ENCODE measurements at places on chromosomes 3 and 15. TPM values are rescaled to one million over a fixed set of nuclear protein-coding genes. Genes with fewer than 3 reads are reported as not detected.

The ASB7 gene
- 10.9 TPM for total RNA-seq

GRCh38 chr3:11522398-11522715, 121.4 kb downstream of the VGLL4 start:
- DNase-seq, result no peak

DNA sequence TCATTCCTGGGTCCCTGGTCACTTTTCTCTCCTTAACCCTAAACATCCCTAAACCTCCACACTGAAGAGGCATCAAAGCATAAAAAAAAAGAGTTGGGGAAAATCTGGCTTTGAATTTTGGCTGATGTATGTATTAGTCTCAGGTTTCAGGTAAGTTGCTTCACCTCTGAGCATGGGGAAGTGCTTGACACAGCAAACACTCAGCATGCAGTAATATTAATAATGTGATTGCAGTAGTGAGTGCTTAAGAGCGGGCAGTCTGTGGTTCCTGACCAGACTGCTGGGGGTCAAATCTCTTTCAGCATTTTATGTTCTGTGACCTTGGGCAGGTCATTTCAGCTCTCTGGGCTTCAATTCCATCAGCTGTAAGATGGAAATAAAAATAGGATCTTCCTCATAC, 467.9 kb downstream of the SOX2 start:
- DNase-seq, result no peak

DNA sequence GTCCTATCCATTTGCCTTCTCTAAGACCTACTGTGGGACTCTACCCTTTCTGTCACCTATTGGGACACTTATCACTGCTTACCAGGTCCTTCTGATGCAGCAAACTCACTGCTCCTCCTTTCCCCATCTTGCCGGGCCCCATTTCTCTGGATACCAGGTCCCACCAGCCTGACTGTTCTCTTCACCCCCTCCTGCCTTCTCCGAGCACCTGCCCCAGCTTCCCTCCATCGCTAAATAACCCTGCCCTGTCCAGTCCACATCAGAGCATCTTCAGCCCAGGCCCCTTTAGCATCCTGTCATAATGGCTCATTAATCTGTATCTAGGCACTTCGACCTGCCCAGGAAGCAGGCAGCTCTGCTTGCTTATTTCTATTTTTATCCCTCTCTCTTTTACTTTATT, 74.7 kb downstream of the CRYGS start:
- DNase-seq, result no peak

GRCh38 chr3:62161371-62161770, 212.0 kb downstream of the FEZF2 start:
- DNase-seq, result no peak

- DNase-seq, result no peak
These were observed 26.4 kb downstream of the FAH start for GRCh38 chr15:80179025-80179759.

GRCh38 chr3:81951636-81952035, 190.2 kb upstream of the GBE1 start:
- no peak for DNase-seq

- no peak for DNase-seq
These were observed 9.3 kb upstream of the ATP13A4 start for GRCh38 chr3:193564012-193564411.

The CEMIP gene
- 9.9 TPM for total RNA-seq

The GORASP1 gene
- total RNA-seq, result 55.8 TPM

The MUC20 gene
- 28.7 TPM for total RNA-seq

The SPINT1 gene
- 4.0 TPM for total RNA-seq

The CLDN18 gene
- 0.09 TPM for total RNA-seq

GRCh38 chr3:52533623-52534280, at the start of gene NT5DC2:
TSS of gene NT5DC2 (minus strand) at chr3:52533857. CDS start at chr3:52533737, 120 bp downstream.
- peak; percentile 80 for DNase-seq

The ANKRD34C gene
- 0.13 TPM for total RNA-seq

The COL6A5 gene
- total RNA-seq, result not detected

DNA sequence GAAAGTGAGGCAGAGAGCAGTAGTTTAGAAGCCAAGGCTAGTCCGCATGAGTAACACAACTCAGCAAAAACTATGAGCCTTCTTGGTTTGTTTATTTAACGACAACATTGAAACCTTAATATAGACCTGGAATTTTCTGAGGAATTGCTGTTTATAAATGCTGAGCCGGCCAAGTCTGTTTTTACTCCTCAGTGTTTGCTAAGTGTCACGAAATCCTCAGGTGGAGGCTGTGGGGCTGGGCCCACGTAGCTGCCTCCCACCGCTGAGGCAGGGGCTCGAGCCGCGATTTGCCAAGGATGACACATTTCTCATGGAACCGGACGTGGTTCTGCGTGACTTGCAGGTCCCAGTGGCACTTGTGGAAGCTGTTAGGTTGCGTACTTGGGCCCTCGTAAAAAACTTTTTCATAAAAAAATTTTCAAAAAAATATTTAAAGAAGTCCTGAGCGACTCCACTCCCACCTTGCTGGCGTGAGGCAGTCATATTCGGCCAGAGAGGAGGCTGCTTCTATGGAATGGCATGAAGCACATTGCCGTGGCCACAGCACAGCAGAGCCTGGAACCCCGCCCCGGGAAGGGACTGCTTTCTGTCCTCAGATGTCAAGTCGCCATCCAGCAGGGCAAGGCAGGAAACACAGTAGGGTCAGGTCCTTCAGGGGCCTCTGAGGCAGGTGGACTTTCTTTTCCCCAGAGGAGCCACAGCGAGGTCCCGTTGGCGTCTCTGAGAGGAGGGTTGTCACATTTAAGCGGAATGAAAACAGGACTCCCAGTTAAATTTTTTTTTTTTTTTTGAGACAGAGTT, 64.8 kb upstream of the PCSK6 start:
- DNase-seq, result no peak

DNA sequence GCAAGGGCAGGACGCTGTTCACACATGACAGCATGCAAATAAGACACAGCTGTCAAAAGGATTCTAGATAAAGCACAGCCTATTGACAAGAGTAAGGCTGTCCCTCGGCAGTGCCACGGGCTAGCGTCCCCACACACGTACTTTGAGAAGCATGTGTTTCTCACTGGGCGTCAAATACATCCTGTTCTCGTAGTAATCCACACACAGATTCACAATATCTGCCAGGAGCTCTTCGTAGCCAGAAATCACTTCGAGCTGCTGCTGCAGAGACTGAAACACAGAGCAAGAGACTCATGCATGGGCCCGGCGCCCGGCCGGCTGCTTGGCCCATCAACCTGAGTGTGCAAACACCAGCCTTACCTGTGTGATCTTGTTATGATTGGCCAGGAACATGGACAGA, 41.1 kb downstream of the CYFIP1 start:
- DNase-seq, result no peak

DNA sequence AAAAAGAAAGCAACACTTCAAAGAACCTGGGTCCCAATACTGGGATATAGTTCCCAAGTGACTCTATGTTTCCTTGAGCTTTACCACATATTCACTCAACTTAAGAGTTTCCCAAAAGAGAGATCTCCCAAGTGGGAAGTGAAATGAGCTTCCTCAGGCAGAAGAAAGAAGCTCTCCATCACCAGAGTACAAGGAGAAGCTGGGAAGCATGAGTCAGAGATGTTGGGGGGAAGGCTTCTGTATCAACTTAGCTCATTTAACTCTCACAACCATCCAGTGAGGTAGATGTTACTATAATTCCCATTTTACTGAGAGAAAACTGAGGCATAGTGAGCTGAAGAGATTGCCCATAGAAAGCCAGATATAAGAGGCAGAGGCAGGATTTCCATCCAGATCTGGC, 47.0 kb upstream of the TRIM42 start:
- DNase-seq, result no peak

The LRRC2 gene
- 2.2 TPM for total RNA-seq

The EIF2B5 gene
- 30.6 TPM for total RNA-seq

The DUOXA2 gene
- total RNA-seq, result not detected

The PRICKLE2 gene
- 34.0 TPM for total RNA-seq

The FANCD2OS gene
- not detected for total RNA-seq

DNA sequence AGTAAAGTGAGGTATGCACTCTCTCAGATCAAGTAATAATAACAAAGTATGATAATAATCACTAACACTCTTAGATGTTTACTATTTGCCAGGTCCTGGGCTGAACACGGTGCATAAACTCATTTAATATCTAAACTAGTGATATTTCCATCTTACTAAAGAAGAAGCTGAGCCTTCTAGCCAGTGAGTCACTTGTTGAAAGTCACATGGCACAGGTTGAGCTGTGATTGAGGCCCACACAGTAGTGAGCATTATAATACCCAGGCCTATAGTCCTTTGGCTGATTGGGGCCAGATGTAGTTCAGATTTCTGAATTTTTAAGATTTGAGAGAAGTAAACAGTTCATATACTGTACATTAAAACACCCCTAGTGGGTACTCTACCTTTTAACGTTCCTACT, 93.2 kb upstream of the CCDC80 start:
- DNase-seq, result no peak

- no peak for DNase-seq
These were observed 13.3 kb downstream of the VPS8 start for GRCh38 chr3:184825121-184825820.

GRCh38 chr3:193874997-193875593, 260.9 kb upstream of the HES1 start:
- DNase-seq, result no peak

The CATSPER2 gene
- 12.5 TPM for total RNA-seq

The TMEM212 gene
- total RNA-seq, result not detected

DNA sequence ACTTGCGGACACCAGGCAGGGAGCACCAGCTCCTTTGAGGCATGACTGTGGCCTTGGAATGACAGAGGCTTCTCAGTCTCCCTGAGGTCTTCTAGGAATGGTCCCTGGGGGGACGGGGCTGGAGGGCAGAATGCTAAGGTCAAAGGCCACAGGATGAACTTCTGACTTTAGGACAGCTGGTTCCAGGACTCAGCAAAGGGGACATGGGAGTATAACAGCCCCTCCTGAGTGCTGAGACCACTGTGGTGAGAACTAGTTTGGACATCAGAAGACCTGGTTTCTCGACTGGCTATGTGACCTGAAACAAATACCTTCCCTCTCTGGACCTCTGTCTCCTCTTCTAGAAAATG, 17.8 kb downstream of the ITGA11 start:
- DNase-seq, result no peak

DNA sequence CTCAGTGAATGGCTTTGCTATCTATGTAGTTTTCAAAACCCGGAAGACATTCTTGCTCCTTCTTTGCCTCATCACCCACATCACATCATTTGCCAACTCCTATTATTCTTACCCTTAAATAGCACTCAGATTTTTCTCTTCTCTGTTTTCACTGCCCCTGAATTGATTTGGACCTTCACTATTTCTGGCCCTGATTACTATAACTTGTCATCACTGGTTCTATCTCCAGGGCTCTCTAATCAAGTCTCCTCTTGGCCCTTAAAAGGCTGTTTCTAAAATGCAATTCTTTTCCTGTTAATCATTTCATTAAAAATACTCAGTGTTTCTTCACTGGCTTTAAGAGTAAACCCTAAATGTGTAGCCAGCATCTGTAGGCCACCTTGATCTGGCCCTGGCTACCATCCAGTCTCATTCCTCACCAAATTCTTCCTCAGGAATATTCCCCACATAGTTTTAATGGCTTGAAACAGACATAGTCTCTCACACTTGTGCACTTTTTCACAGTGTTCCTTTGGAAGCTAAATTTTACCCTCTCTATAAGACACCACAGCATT, 437.1 kb upstream of the CBLB start:
- DNase-seq, result no peak

DNA sequence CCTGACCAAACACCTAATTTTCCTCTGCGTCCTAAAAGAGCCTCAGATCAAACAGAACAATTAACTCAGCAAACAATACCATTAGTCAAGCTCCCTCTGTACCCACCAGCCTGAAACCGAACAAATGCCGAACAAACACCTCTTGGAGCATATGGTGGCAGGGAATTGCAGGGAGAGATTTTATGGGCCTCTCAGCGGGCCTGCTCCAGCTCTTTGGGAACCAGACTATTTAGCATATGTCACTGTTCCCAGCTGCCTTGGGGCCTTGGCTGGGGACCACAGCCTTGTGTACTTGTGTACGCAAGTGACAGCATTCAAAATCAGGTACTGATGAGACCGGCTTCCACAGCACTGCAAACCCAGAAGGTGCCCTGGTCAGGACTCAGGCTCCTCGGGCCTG, 388.8 kb upstream of the PPP2R3A start:
- no peak for DNase-seq

DNA sequence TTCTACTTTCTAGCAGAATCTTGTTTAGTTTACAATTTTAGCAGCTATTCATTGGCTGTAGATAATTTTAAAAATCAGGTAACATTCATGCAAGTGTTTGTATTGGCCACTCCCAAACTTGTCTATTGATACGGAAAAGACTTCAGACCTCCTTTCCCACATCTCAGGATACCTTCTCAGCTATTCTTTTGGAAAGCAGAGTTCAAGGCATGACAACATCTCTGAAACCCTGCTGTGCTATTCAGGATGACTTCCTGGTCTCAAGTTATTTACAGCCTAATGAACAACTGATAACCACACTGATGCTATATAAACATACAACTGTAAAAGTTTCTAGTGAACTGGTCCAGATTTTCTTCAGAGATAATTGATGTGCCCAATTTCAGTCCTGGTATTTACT, 55.8 kb downstream of the DZIP3 start:
- DNase-seq, result no peak

The FRMD5 gene
- total RNA-seq, result 6.7 TPM

- no peak for DNase-seq
These were observed 88.2 kb downstream of the CPN2 start for GRCh38 chr3:194262925-194263305.

GRCh38 chr3:78873641-78874040, 894.2 kb downstream of the ROBO1 start:
- no peak for DNase-seq

- DNase-seq, result no peak
These were observed 498.2 kb downstream of the NSUN3 start for GRCh38 chr3:94561094-94561493.
